ENCODE measurements at places on chromosomes 4 and X.

DNA sequence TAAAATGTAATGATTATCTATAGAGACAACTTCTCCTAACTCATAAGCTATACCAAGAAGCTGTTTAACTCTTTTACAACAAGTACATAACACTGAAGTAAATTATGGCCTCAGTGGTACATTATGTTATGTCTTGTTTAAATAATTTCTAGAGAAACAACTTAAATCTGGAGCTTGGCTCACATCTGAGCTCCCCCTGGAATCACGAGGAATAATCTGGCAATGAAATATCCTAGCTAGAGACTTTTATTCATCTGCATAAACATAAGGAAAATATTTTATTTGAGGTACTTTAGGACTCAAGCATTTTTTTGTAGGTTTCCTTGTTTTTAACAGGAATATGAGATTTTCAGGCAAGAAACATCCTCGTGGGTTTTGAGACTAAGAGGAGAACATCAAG lies 354.7 kb upstream of the SLC7A11 start:
- DNase-seq, result no peak

GRCh38 chrX:100449696-100450608 lies 39.9 kb upstream of the PCDH19 start:
- DNase-seq, result no peak

- no peak for DNase-seq
These were observed 30.0 kb upstream of the ANXA5 start for GRCh38 chr4:121726642-121727268.

DNA sequence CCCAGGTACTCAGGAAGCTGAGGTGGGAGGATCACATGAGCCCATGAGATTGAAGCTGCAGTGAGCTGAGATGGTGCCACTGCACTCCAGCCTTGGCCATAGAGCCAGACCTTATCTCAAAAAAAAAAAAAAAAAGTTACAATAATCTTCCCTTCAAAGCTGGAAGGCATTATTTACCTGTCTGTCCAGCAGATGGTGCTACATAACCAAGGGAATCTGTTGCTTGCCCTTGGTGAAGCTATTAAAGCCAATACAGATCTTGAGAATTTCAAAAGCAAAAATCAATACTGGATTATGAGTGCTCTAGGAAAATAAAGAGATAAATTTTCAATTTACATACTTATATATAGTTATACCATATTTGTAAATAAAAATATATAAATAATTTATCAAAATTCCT lies 25.9 kb downstream of the PKD2 start:
- peak; percentile 7 for DNase-seq

GRCh38 chrX:44055638-44056037 lies 82.4 kb upstream of the NDP start:
- no peak for DNase-seq

- no peak for DNase-seq
These were observed 389.2 kb downstream of the ADAM29 start for GRCh38 chr4:175307326-175307725.

GRCh38 chr4:150782921-150783320 lies 201.0 kb downstream of the MAB21L2 start:
- DNase-seq, result no peak

GRCh38 chrX:53287493-53288138 lies 6.2 kb upstream of the IQSEC2 start:
- DNase-seq, result no peak

- DNase-seq, result no peak
These were observed 8.5 kb upstream of the LHFPL1 start for GRCh38 chrX:112688242-112688641.

DNA sequence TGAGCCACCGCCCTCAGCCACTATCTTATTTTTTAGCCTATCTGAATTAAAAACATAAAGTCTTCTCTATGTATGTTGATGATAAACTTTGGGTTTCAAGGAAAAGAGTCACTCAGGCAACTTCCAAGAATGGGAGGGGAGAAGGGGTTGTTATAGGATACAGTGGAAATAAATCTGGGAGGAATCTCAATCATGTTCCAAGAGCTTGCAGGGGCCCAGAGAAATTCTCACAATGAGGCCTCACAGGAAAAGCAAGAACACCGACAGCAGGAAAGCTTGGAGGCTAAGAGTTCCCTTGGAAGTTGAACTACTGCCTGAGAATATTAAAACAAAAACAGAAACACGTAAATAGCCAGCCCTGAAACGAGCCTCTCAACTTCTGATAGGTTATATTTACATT lies 384.6 kb upstream of the IGFBP7 start:
- DNase-seq, result no peak

DNA sequence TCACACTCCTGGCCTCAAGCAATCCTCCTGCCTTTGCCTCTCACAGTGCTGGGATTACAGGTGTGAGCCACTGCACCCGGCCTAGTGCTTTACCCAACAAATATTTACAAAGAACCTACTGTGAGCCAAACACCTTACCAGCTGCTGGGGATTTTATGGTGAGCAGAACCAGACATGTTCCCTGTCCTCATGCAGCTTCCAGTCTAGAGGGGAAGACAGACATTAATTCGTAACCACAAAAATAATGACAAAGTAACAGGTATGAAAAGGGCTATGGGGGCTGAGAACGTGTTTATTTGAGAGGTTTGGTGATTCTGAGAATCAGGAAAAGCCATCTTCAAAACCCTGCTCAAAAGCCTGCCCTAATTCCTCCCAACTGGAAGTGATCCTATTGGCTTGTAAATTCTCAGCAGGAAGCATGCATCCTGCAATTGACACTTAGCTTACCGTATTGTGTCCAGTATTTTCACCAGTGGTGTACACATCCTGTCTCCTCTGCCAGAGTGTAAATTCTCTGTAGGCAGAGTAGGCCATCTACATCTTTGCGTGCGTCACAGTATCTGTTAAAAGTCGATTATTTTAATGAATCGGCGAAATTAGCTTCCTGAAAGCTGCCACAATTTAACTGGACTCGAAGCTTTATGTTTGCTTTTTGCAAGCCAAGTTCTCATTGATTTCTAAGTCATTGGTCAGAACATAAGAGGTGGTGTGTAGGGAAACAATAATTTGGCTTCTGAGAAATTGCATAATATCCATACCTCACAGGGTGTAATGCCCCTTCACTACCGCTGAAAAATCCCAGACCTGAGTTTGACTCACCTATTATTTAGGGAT lies 67.0 kb downstream of the TMEM156 start:
- DNase-seq, result no peak

DNA sequence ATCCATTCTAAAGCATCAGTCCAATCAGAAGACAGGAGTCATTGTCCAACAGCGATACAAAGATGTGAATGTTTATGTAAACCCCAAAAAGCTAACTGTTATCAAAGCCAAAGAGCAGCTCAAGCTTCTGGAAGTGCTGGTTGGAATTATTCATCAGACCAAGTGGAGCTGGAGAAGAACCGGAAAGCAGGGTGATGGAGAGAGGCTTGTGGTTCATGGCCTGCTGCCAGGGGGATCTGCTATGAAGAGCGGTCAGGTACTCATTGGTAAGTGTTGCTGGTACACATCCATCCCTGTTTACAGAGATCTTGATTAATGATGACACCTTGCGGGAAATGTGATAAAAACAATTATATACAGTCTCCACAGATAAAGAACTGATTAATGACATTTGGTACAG lies 11.0 kb downstream of the INTU start:
- DNase-seq, result no peak

DNA sequence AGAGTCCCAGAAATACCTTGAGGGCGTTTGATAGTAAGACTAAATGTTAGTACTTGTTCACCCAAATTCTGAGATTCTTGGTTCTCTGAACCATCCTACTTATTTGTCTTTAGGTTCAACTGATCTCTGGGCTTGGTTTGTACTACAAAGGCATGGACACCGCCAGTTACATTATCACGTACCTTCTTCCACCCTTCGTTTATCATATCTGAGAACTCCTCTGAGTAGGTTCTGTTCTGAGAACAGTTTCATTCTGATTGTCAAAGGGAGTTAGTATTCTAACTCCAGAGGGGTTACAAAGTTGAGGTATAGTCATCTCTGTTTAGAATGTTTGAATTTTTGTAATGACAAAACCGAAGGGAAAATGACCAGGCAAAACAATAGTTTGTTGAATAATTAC lies 19.3 kb downstream of the ZFX start:
- no peak for DNase-seq
